MG63 (cell line): ENCODE measurements at places on chromosomes 16 and 17. TPM values are rescaled to one million over a fixed set of nuclear protein-coding genes. Genes with fewer than 3 reads are reported as not detected.
A peak's percentile ranks its signal among the peaks of the same experiment; 100 is the strongest.

WFDC1 gene
- total RNA-seq = 0.40 TPM in 1 of 2 replicates, not detected in the other

NPIPB9 gene
- 0.46 TPM in 1 of 2 replicates, not detected in the other for total RNA-seq

TLCD3A gene
- 5.7 and 6.7 TPM in 2 replicates for total RNA-seq

C16orf96 gene
- not detected in 2 replicates for total RNA-seq

CFAP52 gene
- total RNA-seq = not detected in 2 replicates

DNA sequence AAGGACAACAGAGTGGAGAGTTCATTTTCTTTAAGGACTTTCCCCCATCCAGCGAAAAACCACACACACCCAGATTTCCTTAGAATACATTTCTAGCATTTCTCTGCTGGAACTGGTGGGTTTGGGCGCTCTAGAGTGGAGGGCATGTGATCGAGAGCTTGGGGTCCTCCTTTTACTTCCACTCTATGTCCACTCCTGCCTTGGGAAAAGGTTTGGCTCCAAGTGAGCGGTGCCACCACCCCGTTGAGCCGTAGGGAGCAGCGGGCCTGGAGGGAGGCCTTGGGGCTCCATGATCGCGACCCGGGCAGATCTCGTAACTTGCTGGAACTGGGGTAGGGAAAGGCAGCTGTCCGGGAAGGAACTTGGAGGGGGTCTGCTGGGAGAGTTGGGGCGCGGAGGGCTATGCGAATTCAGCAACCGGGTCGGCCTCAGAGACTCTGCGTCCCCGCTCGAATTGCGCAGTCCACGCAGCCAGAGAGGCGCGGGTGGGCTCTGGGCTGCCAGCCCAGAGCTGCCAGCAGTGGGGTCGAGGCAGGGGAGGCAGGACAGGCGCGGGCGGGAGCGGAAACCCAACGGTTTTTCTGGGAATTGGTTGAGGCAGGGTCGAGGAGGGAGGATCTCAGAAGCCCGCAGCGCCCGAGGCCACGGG is 2.3 kb downstream of the DLX4 start:
- no peak for DNase-seq

- DNase-seq = no peak
These were observed 53.0 kb downstream of the EPN2 start for GRCh38 chr17:19290066-19290705.

GRCh38 chr17:6914711-6915110 is 81.1 kb upstream of the ALOX12 start:
- DNase-seq = peak; percentile 5

GRCh38 chr16:35605921-35606320 is 2146.5 kb downstream of the TP53TG3F start:
- DNase-seq = no peak

- DNase-seq = no peak
These were observed 186.8 kb downstream of the IRF8 start for GRCh38 chr16:86085795-86086194.

- DNase-seq = no peak
These were observed 5.7 kb downstream of the MMP15 start for GRCh38 chr16:58031016-58031800.

- peak; percentile 57 for DNase-seq
These were observed 57.0 kb downstream of the ABR start for GRCh38 chr17:1122533-1123392.

GRCh38 chr16:69402439-69402838 is 16.6 kb upstream of the TERF2 start:
- no peak for DNase-seq

- DNase-seq = no peak
These were observed 1.7 kb upstream of the DPH1 start for GRCh38 chr17:2028234-2028614.
